ENCODE measurements at places on chromosomes 2 and 18.

DNA sequence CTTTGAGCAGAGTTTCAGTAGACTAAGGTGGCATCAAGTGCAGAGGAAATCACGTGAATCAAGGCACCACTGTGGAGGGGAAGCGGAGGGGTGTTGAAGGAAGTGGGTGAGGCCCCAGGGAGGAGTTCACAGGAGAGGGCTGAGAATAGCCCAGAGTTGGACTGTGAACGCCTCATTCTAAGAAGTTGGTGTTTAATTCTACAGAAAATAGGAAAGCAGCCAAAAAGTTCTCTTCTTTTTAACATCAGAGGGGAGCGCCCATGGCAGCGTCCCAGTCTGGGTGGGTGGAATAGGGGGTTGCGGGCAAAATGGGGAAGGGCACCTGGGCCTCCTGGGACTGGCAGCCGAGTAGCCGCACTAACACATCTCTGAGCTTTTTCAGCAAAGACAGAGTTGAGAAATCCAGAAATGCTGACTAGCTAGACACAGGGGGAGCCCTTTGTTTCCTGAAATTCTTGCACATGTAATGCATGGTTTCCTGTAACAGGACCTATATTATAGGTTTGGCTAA is 97.0 kb downstream of the NEB start:
- no peak for DNase-seq

GRCh38 chr2:191653667-191654391 is 24.1 kb upstream of the NABP1 start:
- DNase-seq = no peak

DNA sequence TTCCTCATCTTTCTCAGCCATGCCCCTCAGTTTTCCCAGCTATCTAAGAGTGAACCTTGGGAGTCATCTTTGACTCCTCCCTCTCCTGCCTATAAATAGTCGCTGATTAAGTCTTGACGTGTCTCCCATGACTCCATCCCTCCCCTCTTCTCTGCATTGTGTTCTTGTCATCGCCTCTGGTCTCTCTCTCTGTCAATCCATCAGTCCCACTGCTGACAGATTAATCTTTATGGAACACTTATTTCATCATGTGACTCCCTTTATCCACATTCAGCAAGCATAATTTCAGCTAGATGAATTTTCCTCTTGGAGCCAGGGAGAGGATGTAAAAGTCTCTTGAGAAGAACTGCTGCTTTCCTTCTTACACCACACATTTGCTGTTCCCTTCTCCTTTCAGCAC is 9.4 kb downstream of the ADAM23 start:
- DNase-seq = peak; percentile 31

GRCh38 chr18:35264409-35264808 is 23.6 kb downstream of the ZNF397 start:
- no peak for DNase-seq

GRCh38 chr2:234496055-234496834 is 636 bp downstream of the ARL4C start:
- DNase-seq = peak; percentile 32
